ENCODE measurements at places on chromosomes 6 and 20.
A peak's percentile ranks its signal among the peaks of the same experiment; 100 is the strongest.

DNA sequence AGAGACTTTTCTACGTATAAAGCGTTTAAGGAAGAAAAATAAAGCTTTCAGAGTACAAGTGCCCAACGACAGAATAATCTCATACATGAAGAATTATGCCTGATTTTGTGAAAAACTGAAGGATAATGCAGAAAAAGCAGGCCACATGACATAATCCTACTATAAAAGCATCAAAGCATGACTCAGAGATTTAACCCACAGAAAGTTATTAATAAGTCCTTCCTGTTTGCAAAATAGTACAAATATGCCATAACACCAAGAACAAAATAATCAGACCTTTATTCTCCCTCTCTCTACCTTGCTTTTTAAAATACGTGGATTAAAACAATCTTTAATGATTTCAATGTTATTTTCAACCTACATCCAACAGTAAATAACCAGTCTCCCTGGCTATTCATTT is 118.6 kb upstream of the BCLAF1 start:
- DNase-seq = no peak

DNA sequence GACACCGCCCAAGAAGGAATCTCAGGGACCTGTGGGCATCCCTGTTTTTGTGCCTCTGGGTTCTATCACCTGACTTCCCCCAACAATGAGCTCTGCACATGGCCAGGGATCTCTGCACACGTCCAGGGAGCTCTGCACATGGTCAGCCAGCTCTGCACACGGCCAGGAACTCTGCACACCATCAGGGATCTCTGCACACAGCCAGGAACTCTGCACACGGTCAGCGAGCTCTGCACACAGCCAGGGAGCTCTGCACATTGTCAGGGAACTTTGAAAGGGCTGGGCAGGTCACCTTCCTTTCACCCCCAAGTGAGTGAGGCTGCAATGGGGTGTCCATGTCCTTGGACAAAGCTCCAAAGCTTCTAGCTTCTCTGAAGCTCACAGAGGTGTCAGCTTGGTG is 5.2 kb upstream of the SLCO4A1 start:
- no peak for DNase-seq

DNA sequence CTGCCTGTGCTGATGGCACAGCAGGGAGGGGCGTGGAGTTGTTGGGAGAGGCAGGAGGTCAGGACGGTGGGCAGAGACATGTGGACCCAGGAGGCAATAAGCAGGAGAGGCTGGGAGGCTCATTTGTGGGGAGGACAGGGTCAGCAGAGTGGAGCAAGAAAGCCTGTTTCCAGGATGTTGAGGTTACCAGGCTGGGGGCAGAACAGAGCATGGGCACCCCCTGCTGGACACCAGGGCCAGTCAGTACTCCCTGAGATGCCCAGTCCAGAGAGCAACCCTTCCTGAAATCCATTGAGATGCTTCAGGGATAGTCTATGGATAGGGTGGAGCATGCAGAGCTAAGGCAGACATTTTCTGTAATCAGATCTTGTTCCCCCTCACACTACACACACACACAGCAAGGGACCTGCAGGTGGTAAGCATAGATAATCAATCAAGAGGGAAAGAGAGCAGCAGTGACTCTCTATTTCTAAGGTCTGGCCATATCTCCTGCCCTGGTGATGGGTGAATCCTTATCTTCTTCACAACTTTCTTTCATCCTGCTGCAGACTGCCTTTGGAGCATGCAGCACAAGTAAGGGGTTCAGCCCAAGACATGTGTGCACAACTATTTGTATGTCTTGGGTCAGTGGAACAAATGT is 41.7 kb downstream of the MOCS1 start:
- no peak for DNase-seq

DNA sequence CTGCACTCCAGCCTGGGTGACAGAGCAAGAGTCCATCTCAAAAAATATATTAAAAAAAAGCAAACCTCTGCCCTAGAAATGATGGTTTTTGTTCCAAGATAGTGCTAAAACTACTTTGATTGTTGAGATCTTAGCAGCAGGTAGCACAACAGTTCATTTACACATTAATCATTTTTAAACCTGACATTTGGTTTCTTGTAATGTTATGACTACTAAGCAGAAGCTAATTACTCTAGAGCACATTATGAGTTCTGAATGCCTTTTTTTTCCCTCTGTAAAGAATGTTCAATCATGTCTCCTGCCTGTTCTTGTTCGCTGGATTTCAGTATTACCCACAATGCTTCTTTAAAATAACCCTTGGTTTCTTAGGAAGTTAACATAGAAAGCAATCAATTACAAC is 24.7 kb upstream of the PHF3 start:
- no peak for DNase-seq

DNA sequence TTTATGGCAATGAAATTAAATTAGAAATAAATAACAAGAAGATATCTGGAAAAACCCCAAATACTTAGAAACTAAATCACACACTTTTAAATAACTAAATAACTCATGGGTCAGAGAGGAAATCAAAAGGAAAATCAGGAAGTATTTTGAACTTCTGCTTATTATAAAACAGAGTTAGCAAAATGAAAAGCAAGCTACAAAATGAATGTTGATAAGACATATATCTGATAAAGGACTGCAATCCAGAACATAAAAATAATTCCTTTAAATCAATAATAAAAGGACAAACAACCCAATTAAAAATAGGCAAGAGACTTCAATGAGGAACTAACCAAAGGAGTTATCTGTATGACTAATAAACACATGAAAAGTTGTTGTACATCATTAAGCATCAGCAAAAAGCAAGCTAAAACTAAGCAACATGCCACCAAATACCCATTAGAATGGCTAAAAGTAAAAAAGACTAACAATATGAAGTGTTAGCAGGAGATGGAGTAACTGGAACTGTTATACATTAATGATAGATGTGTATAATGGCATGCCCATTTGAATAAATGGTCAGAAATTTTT is 38.9 kb upstream of the STMND1 start:
- no peak for DNase-seq

DNA sequence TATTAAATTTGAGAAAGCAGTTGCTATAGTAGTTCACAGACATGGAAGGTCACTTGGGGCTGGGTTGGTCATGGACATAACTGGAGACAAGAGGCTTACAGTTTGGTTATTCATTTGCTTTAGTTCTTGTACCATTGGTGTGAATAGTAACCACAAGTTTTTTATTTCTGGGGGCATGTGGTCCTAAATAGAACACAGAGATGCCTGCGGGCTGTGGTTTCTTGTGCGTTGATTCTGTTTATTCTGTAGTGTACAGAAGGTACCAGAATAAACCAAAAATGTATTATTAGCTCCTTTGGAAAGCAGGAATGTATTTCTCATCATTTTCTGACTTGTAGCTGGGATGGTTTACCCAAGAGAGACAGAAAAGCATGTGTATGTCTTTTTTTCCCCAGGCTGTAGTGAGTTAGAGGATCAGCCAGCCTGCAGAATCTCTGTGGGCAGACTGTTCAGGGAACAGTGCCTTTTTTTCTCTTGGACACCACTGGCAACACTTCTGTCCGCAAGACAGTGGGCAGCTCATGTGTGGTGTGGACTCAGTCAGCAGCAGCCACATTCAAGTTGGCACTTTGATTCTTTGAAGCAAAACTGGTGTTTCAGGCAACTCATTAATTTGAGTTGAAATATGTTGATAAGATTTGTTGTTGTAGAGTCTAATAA is 122.1 kb downstream of the LRRC1 start:
- no peak for DNase-seq

DNA sequence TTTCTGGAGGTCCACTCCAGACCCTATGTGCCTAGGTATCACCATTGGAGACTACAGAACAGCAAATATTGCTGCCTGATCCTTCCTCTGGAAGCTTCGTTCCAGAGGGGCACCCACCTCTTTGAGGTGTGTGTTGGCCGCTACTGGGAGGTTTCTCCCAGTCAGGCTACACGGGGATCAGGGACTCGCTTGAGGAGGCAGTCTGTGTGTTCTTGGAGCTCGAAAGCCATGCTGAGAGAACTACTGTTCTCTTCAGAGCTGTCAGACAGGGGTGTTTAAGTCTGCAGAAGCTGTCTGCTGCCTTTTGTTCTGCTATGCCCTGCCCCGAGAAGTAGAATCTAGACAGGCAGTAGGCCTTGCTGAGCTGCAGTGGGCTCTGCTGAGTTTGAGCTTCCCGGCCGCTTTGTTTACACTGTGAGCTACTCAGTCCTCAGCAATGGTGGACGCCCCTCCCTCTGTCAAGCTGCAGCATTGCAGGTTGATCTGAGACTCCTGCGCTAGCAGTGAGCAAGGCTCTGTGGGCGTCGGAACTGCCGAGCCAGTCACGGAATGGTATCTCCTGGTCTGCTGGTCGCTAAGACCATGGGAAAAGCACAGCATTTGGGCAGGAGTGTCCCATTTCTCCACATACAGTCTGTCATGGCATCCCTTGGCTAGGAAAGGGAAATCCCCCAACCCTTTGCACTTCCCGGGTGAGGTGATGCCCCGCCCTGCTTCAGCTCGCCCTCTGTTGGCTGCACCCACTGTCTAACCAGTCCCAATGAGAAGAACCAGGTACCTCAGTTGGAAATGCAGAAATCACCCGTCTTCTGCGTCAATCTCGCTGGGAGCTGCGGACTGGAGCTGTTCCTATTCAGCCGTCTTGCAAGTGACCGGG is 32.5 kb upstream of the ASCC3 start:
- DNase-seq = no peak

- no peak for DNase-seq
Observed at GRCh38 chr6:166289207-166290060, 18.8 kb downstream of the PRR18 start.

GRCh38 chr20:58389324-58389967 is 417 bp downstream of the VAPB start:
- DNase-seq = no peak

GRCh38 chr20:41044409-41045062 is 15.9 kb downstream of the TOP1 start:
- DNase-seq = no peak

GRCh38 chr20:40274912-40275533 is 414.0 kb downstream of the MAFB start:
- DNase-seq = no peak

DNA sequence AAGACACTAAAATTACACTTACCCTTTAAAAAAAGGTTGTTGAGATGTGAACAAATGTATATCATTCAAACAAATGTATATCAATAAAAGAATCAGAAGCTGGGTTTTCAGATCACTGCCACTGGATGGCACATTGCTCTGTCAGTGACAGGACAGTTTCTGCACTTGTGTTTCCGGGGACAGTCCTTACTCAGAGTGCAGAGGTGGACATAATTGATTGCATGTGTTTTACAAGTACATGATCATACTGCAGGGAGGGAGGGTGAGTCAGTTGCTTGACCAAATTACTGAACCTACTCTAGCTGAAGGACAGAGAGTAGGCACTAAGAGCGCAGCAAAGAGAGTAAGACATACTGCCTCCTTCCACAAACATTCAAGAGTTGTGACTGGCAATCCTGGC is 302.3 kb downstream of the TENT5A start:
- DNase-seq = no peak

GRCh38 chr6:18530201-18530600 is 143.1 kb downstream of the RNF144B start:
- no peak for DNase-seq

- no peak for DNase-seq
Observed at GRCh38 chr6:136404007-136404406, 114.4 kb upstream of the BCLAF1 start.

GRCh38 chr6:135329851-135330803 is 149.0 kb downstream of the MYB start:
- peak; percentile 66 for DNase-seq
